ENCODE measurements at places on chromosomes 11 and 22.

DNA sequence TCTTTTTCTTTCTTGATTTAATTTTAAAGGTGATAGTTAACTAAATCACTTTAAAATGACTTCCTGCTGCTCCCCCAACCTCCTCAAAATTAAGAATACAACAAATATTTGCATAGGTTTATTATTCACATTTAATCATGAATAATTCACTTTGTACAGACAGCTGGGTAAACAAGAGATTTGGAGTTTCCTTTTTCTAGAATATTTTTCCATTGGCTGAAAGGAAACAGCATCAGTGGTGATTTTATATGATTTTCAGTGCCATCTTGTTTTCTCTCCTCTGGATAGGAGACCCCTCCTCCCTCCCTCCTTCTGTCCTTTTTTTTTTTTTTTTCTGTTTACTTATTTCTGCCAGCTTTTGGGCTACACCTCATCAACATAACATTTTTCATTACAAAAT is 60.5 kb downstream of the LIF start:
- no peak for DNase-seq

DNA sequence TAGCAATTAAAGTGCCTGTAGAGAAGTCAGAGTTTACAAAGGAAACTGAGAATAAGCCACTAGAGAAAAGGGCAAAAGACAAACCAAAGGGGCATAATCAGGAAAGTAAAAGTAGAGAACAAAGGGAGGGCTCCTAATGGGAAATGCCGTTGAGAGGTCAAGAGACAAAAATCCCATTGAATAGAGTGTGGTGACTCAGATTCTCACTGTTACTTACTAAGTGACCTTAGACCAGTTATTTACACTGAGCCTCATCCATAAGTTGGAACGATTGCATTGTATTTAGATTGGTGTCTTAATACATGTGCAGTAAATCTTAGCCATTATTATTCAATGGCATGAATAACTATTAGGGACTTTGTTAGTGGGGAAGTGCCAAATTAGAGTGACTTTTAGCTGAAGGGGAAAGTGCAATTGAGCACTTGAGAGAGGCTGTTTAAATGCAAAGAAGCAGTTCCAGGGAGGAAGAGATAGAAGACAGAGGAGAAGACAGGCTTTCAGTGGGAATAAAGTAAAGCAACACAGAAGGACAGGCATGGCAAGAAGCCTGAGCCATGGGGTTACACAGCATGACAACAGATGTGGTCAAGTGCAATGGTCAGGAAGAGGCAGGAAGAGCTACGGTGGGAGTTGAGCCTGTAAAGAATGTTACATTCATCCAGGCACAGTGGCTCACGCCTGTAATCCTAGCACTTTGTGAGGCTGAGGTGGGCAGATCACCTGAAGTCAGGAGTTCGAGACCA is 82.6 kb downstream of the UBASH3B start:
- no peak for DNase-seq

GRCh38 chr22:37449331-37450001 is 22.2 kb upstream of the ELFN2 start:
- DNase-seq: no peak

- no peak for DNase-seq
Observed at GRCh38 chr11:126210871-126211235, 597 bp downstream of the RPUSD4 start.

DNA sequence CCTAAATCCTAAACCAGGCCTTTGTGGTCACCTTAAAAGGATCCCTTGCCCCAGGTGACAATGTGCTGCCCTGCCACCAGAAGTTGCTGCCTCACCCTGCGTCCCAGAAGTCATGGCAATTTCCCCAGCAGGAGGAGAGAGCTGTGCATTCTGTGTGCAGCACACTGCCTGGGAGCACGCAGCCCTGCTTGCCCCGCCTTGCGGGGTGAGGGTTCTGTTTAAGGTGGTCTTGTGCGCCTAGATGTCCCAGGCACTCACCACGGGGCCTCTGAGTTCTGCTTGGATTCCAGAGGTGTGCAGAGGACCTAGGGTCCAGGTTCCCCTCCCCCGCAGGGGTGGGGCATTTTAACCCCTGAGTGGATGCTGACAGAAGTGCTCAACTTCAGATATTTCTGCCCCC is 95.0 kb downstream of the GRAMD1B start:
- no peak for DNase-seq

GRCh38 chr11:73914284-73914683 is 36.5 kb upstream of the DNAJB13 start:
- DNase-seq: no peak

GRCh38 chr11:85316967-85317366 is 310.2 kb downstream of the DLG2 start:
- no peak for DNase-seq

- no peak for DNase-seq
Observed at GRCh38 chr11:17197431-17197898, 10.3 kb downstream of the PIK3C2A start.

- DNase-seq: no peak
Observed at GRCh38 chr11:131750152-131750551, 379.7 kb downstream of the NTM start.

DNA sequence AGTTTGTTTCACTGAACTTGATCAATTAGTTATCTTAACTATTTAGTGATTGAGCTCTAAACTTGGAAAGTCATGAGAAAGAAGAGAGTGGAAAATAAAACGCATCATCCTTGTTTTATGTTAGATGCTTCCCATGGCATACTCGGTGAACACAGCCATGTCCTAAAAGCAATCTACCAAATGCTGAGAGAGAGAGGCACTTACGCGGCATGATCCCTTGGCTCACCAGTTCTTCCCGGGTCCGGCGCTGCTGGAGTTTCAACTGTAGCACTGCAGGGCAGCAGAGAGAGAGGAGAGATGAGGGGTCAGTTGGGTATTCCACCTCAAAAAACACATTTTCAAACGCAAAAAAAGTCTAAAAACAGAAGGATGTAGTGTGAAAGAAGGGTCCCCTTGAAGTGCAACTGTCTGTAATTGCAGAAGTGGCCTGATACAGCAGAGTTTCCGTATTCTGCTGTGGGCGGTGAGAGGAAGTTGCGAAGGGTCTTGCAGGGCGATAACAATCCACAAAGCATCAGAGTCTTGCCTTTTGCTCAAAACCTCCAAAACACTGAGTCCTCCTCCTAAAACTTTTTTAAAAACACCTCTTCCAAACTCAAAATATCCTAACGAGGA is 92.7 kb downstream of the SGSM3 start:
- peak; percentile 49 for DNase-seq

DNA sequence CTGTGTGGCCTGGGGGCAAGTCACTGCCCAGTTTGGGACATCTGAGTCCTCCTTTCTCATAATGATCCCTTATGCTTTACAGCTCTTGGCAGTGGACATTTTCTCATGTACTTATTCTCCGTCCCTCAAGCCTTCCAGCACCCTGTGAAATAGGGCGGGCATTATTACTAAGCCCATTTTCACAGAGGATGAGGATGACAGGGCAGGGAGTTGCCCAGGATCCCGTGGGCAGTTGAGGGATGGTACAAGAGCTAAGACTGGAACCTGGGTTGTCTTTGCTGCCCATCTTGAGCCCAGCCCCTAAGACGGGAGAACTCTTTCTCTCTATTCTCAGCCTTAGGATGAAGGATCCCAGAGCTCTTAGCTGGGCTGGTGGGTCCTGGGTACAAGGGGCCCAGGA is 11.2 kb downstream of the CD82 start:
- no peak for DNase-seq

GRCh38 chr22:50702261-50702671 is 29.6 kb downstream of the SHANK3 start:
- no peak for DNase-seq

DNA sequence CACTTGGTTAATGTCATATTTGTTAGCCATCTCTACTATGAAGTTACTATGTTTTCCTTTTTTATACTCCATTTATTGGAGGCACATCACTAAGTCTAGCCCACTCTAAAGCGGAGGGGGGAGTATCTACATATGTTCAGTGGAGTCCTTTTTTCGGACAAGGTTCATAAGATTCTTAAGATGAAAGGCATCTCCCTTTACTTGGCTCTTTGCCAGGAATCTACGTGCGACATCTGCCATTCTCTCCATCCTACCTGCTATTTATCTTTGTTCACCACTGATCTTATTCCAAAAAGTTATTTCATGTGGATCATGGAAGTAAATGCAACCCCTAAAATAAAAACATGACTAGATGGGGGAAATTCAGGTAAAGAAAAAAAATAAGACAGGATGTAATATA is 77.4 kb upstream of the YWHAH start:
- DNase-seq: no peak

DNA sequence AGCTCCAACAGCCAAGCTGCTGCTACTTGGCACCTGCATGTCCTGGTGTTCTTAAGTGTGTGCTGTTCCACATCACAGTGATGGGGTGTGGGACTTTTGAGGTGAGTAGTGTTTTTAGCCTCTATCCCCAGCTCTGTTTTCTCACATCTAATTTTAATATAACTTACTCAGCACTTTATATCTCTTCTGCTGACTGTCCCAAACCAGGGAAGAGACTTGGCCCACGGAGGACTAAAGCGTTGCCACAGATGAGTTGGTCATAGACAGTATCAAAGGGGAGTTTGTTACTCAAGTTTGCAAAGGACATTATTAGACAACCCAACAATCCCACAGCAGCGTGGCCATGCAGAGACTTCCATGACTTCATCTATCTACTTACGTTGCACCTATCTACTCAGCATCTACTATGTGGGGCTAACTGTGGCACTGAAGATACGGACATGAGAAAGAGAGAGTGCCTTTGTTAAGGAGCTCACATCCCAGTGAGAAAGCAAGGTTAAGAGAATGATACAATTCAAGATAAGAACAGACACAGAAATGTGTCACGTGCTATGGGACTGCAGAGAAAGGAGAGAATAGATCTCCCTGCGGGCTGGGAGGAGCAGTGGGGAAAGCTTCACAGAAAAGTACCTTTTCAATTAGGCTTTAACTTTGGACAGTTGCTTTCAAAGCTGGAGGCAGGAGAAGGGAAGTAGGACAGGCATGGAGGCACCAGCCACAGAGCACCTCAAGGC is 82.4 kb downstream of the ME3 start:
- DNase-seq: no peak

- no peak for DNase-seq
Observed at GRCh38 chr11:69958308-69958707, 119.8 kb upstream of the ANO1 start.

- peak; percentile 81 for DNase-seq
Observed at GRCh38 chr11:76680518-76681425, 10.2 kb upstream of the LRRC32 start.

GRCh38 chr11:134359646-134360045 is 27.9 kb downstream of the GLB1L2 start:
- DNase-seq: no peak

- DNase-seq: no peak
Observed at GRCh38 chr11:10979529-10979928, 121.7 kb upstream of the ZBED5 start.

- DNase-seq: peak; percentile 70
Observed at GRCh38 chr11:117818041-117818873, 6.3 kb downstream of the FXYD2 start.

DNA sequence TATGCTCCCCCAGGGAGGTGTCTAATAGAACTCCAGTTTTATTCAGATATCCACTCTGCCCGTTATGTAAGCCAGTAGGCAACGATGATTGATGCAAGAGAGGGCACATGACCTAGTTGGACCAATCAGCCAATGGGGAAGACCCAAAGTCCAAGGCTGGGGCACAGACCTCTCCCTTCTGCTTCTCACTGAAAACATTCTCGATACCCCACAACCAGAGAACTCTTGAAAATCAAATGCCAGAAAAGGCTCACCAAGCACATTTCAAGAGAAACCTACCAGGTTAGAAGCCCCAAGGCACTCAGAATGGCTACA is 7.4 kb downstream of the HIRA start:
- no peak for DNase-seq

- DNase-seq: no peak
Observed at GRCh38 chr22:44870021-44870420, 117.6 kb downstream of the ARHGAP8 start.

GRCh38 chr22:28815111-28815510 is 14.7 kb upstream of the XBP1 start:
- no peak for DNase-seq
